Omental fat pad (tissue), 4 donors: ENCODE measurements at places on chromosomes 4 and X.

DNA sequence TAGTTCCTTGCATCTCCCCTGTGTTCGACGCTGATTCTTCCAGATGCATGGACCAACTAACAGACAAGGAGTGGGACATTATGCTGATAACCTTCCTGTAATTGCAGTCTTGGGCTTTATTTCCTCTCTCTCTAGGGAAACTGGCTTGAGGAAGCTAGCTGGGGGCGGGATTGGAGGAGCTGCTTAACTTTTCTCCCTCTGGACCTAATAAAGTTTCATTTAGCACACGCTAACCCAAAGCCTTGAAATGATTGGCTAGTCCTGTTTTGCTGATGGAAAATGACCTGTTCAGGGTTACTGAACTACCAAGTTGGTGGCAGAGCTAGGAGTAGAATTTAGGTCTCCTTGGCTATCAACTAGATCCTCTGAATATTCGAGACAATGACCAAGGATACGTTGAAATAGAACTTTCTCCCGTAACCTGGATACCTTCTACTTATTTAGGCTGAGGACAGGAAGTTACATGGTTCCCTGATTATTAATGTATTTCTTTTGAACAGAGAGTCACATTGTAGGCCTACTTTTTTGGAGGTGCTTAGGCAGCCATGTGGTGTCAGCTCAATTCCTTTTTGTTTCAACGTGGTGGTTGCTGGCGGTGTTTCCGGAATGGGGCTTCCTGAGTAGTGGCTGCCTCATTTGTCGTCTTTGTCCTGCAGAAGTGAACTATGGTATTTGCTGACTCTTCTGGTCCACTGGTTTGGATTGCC, 2.0 kb downstream of the PGK1 start:
- DNase-seq, result no peak

GRCh38 chr4:10296730-10297129, 160.5 kb downstream of the ZNF518B start:
- no peak for DNase-seq

DNA sequence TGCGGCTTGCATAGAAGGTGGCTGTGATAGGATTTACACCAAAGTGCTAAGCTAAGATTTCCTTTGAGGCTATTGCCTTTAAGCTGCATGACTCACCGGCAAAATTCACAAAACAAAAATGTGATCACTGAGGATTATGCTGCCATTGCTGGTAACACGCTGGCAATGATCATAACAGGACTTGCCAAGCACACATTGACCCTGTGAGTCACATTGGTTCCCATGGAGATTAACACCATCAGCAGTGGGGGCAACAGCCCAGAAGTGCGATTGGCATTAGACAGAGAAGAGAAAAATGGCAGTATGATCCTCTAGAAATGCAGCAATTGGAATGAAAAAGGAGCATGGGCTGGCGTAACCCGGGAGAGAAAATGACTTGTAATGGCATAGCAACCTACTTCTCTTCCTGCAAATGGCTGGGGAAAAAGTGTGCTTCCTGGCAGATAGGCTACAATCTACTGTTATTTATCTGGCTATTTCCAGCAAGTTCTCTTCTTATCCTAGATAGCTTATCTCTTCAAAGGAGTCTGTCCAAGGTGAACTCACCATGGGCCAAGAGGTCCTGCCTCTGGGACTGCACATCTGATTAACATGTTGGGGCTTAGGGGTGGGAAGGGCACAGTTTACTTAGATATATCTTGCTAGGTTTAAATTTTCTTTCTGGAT, 314.2 kb upstream of the IGFBP7 start:
- DNase-seq, result peak; percentile 30

- no peak for DNase-seq
These were observed 281.8 kb upstream of the UGT8 start for GRCh38 chr4:114316789-114317188.

- DNase-seq, result no peak
These were observed 460.9 kb upstream of the FAT1 start for GRCh38 chr4:187184508-187184907.

GRCh38 chr4:142960126-142960525, 114.0 kb upstream of the INPP4B start:
- no peak for DNase-seq

GRCh38 chr4:81137894-81138293, 77.1 kb downstream of the PRKG2 start:
- DNase-seq, result no peak

GRCh38 chr4:8940792-8941491, 69.3 kb upstream of the HMX1 start:
- DNase-seq, result no peak

- no peak for DNase-seq
These were observed 51.7 kb upstream of the PJA1 start for GRCh38 chrX:69216911-69217310.

- DNase-seq, result no peak
These were observed 859.5 kb downstream of the STIM2 start for GRCh38 chr4:27720010-27720766.

DNA sequence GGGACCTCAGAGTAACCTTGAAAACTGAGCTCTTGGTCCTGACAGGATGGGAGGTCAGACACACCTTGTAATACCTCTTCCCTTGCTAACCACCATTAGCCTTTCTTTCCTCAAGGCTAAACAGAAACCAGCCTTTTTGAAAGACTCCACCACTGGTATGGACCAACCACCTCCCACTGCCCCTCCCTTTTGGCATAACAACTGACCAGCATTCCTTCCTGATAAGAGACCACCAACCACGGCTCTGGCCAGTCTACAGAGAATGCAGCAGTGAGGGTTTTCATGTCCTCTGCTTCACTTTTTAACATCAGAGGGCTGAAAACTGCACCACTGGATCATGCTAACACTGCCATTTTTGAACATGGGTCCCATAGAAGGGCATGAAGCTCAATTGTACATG, 100.2 kb upstream of the MID1IP1 start:
- DNase-seq, result no peak

GRCh38 chr4:164081371-164081770, 586.9 kb downstream of the TMA16 start:
- no peak for DNase-seq

- no peak for DNase-seq
These were observed 100.1 kb downstream of the CEP135 start for GRCh38 chr4:56048702-56049431.

DNA sequence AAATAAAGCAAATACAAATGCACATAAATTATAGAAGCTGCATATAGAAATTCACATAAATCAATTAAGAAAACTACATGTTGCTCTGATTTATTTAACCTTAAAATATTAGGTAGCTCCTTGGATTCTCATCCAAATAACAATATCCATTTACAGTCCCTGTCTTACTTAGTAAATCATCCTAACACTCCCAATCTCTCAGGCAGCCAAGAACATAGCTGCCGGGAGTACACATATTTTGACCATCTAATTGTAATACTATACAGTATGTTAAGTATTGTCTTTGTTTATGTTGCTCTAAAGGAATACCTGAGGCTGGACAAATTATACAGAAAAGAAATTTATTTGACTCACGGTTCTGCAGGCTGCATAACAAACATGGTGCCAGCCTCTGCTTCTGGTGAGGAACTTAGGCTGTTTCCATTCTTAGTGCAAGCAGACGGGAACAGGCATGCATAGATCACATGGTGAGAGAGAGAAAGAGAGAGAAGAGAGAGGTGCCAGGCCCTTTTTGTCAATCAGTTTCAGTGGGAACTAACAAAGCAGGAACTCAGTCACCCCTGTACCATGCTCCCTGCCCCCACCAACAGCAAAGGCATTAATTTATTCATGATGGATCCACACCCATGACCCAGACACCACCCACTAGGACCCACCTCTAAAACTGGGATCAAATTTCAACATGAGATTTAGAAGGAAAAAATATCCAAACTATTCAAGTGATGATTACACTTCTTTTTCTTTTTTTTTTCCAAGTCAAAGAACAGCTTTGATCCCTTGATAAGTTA, 614.8 kb upstream of the TECRL start:
- DNase-seq, result no peak

GRCh38 chr4:15233264-15233597, 194.6 kb upstream of the C1QTNF7 start:
- DNase-seq, result no peak

- DNase-seq, result no peak
These were observed 32.7 kb downstream of the SMARCAD1 start for GRCh38 chr4:94240384-94240783.

DNA sequence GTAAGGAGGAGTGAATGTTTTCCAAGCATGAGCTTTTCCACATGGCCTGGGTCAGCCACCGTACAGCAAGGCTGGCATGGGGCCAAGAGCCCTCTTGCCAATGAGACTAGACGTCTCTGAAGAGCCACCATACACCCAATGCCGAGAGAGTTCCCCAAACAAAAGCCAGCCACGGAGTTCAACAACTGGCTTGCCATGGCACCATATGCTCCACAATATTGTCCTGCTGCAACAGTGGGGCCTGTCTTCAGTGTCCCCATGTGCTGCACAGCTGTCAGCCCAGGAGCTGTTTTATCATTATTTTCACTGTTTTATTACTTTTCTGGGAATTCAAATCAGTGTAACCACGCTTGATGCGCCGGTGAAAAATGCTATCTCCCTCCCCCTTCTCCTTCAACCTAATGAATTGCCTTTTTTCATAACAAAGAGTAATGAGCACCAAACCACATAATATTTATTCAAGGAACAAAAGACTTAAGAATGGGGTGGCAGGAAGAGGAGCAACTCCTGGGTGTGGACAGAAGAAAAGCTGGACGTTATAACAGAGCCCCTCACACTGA, 18.4 kb downstream of the MAML3 start:
- DNase-seq, result peak; percentile 41

DNA sequence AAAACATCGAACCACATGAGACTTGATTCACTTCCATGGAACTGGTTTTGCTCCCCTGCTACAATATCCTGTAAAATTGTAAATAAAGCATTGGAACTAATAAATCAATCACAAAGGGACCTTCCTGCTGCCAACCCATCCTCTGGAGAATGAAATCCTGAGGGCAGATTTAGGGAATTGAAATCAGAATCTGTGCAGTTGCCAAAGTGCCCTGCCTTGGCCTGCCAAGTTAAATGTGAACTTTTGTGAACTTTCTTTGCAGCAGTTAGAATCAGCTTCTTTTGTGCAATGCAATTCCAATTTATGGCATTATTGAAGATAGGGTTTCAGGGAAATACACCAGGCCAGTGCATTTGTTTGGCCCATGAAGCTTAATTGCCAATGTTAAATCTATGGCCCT, 263.1 kb downstream of the PTTG2 start:
- DNase-seq, result no peak

DNA sequence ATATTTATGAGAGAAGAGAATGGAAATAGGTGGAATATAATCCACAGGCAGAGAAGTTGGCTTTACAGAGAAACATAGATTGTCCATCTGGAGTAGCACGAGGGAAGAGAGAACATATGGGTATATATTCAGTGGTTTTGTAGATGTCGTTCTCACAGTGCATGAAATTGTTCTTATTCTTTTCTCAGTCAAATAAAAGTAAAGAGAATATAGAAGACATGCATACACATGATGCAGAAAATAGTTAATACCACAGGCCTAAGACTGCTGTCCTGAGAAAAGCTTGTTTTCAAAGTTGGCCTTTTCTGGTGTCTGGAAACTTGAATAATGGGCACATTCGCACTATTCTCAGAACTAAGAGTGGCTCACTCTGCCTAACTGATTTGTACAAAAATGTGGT, 378.1 kb downstream of the GABRG1 start:
- DNase-seq, result no peak
